ENCODE measurements at places on chromosomes 5 and 9.
A peak's percentile ranks its signal among the peaks of the same experiment; 100 is the strongest.

DNA sequence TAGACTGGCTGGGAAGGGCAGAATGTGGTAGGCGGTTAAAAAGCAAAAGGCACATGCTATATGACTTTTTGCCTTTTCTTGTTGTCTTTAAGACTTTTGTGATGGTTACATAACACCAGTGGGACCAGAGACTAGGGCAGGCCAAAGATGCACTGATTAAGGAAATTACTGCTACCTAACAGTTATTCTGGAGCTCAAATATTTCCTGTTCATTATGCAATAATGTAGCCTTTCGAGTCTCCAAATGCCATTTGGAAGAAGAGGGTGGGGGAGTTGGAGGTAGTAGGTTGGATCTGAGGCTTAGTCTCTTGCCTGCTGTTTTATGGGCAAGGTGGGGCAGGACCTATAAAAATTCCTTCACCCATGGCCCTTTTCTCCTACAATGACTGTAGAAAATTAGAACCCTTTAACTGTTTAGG lies 51.7 kb downstream of the SH3GL2 start:
- peak; percentile 39 for DNase-seq

DNA sequence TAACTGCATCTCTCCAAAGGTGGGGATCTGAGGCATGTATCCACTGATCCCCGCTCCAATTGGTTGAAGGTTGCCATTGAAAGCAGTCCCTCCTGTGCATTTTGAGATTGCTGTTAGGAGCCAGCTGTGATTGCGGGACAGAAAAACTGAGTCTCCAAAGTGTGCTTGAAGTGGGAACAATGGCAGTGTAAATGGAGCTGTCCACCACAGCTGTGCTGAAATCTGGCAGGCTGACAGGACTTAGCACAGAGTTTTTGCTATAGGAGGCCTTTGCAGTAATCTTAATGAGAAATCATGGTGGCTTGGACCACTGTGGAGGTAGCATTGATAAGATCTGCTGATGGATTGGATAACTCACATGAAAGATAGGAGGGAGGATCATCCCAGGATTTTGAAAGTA lies 3.3 kb downstream of the RNF20 start:
- no peak for DNase-seq

DNA sequence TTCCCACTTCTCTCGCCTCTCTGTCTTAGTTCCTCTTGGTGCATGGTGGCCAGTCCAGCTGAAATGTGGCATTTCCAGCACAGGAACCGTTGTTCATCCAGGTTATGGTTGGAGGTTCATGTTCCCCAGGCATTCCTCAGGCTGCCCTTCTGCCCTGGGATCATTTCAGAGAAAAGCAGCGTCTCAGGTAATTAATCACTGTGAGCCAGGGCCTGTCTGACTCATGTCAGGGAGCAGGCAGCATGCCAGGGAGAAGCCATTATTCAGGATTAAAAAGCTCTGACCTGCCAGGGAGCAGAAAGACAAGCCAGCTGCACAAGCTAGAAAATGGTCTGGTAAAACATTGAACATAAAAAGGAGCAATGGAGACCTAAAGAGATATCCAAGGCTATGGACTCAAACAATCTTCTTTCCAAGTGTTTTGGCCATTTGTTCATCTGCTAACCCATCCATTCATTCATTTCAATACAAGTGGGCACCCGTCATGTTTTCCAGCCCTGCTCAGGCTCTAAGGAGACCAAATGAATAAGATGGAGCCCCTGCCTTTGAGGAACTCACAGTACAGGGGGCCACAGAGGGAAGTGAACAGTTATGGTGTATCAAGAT lies 241.4 kb downstream of the DRD1 start:
- no peak for DNase-seq

DNA sequence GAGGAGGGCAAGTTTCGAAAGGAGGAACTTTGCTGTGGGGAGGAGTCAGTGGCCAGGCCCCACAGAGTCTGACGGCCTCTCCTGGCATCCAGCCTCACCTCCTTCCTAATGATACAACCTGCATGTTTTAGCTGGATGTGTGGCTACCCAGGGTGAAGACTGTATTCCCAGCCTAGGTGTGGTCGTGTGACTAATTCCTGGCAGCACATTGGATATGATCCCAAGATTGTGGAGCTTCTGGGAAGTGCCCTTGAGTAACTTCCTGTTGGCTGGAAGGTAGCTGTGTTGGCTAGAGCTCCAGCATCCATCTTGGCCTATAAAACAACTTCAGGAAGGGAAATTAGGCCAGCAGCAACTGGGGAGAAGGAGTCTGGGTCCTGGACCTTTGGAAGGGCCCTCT lies 19.0 kb upstream of the LPCAT1 start:
- no peak for DNase-seq

DNA sequence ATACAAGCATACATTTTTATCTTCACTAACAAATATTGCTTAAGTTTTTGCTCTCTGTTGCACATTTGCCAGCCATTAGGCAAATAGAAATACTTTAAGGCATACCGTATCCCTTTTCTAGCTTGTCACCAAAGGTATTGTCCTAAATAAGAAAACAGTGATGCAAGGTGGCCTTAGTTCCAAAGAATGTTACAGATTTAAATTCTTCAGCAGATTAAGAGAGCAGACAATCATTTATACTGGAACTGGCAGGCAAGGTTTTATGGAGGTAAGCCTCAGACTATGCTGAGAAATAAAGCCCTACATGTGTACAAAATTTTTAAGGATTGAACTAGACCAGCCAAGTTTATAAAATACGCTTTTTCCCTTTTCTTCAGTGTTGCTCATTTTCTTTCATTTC lies 247.8 kb downstream of the IZUMO3 start:
- DNase-seq: no peak

DNA sequence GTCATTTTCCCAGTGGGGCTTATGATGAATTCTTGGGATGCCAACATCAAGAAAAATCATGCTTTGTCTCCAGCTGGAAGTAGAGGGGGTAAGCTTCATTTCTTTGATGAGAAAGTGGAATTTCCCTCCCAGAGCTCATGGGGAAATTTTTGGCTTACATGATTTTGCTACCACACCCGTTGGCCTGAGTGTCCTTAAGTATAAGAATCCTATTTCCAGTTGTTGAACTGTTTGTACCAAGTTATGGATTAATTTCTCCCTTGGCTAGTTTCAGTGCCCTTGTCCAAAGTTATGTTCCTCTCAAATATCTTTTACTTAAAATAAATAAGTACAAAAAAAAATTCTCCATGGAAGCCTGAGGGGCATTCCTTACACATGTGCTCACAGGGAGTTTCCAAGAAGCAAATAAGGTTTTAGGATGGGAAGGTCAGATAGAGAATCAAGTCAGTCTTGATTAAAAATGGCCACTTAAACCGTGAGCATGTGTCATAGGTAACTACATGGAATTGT lies 82.3 kb downstream of the PTCD2 start:
- no peak for DNase-seq

DNA sequence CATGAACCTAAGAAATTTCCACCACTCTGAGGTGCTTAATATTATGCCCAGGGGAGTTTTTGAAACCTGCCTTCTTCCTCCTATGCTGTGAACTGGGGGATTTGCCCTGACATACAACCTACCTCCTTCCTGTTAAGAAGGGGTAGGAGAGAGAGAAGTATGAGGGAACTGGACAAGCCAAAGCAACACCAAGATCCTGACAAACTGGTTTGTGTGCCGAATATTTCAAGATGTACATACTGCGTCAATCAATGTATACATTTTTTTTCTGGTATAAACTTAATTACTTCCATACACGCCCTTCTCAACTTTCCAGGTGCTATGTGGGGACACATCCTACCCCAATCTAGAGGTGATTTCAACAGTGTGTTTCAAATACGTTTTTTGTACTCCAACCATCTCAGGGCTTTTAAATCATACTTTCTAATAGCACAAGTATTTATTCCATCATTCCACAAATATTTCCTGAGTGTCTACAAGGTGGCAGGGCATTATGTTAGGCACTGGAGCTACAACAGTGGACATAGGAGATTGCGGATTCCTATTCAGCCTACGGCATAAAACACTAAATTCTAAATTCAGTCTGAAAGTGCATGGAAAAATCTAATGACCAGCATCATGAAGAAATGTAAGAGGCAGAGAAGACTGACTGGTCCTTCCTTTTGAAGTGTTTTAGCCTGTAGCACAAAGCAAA lies 70.1 kb upstream of the IFNK start:
- no peak for DNase-seq

GRCh38 chr5:43926923-43927322 lies 323.9 kb downstream of the NNT start:
- no peak for DNase-seq

GRCh38 chr5:33867241-33867640 lies 24.5 kb downstream of the ADAMTS12 start:
- no peak for DNase-seq

GRCh38 chr9:87793292-87793691 lies 67.4 kb downstream of the CTSL start:
- no peak for DNase-seq

DNA sequence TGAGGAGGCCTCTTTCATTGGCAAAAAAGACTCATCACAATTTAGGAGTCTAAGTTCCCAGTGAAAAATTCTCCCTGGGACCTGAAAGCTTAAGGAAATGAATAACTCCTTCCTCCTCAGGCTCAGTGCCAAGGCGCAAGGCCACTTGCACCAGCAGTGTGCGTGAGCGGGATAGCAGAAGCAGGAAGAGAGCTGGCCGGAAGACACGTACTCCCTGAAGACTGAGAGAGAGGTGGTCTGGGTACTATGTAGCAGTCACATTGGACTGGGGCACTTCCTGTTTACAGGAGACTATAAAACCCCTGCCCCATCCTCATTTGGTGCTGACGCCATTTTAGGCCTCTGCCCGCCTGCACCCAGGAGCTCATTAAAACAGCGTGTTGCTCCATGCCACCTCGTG lies 66.3 kb upstream of the IL33 start:
- DNase-seq: no peak

DNA sequence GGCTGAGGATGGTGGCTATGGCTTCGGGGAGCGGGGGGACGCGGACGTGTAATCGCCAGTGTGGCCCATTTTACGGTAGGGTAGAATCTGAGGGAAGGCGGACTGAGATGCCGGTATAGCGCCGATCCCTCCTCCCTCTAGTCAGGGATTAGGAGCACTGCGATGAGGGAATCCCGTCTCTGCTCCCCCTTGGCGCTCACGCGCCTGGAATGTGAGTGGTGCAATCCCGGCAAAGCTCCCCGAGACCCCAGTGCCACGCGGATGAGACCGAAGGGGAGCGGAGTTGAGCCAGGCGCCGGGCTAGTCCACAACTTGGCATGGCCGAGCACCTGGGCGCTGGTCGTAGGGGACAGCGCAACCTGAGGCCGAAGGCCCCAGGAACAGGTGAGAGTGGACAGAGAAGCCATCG lies 2.2 kb downstream of the NPR3 start:
- DNase-seq: no peak

DNA sequence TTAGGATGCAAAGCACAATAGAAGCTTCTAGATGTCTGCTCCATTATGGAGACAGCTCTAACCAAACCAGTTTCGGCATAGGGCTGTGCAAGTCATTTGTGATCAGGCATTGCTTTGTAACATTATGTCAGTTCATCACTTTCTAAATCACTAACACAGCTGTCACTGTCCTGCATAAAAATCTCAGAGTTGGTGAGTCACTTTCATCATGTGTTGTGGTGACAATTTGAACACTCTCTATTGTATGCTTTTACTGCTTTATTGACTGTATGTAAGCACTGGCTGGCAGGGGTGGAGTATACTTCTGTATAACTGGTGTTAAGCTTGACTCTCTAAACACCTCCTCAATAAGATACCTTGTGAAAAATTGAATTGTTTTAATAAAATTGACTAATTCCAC lies 77.9 kb downstream of the SLCO4C1 start:
- DNase-seq: no peak

GRCh38 chr5:143135832-143136551 lies 267.5 kb downstream of the NR3C1 start:
- no peak for DNase-seq

GRCh38 chr9:34001298-34001697 lies 47.4 kb downstream of the UBAP2 start:
- no peak for DNase-seq

GRCh38 chr9:109817846-109818472 lies 38.0 kb downstream of the PALM2AKAP2 start:
- DNase-seq: peak; percentile 96

GRCh38 chr5:2193542-2194235 lies 311.0 kb upstream of the IRX4 start:
- no peak for DNase-seq

DNA sequence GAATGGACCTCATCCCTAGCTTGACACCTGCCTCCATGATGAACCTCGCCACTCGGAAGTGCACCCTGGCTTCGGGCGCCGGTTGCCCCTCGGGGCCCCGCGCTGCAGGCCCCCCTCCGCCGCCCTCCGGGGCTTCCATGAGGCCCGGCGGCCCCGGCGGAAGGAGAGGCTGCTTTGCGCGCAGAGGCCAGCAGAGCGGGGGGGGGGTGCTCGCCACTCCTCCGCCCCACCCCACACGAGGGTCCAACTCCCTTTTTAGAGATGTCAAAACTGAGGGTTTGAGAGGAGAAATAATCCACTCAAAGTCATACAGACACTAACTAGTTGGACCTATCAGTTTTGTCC lies 7.9 kb downstream of the DUSP1 start:
- DNase-seq: no peak

DNA sequence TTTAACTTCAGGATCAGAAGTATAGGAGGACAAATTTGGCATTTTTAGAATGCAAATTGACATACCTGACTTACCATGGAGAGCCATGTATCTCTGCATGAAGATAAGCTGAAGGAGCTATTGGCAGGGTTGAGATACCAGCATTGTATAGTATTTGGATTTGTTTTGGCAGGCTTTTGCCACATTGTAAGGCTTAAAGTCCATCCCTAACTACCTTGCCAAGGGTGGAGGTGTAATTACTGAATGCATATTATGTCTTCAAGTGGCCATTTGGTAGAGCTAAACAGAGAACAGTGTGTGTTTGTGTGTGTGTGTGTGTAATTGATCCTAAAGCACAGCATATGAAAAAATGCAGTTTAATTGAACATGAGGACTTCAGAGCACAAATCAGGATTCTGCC lies 324.7 kb downstream of the FAM170A start:
- no peak for DNase-seq

DNA sequence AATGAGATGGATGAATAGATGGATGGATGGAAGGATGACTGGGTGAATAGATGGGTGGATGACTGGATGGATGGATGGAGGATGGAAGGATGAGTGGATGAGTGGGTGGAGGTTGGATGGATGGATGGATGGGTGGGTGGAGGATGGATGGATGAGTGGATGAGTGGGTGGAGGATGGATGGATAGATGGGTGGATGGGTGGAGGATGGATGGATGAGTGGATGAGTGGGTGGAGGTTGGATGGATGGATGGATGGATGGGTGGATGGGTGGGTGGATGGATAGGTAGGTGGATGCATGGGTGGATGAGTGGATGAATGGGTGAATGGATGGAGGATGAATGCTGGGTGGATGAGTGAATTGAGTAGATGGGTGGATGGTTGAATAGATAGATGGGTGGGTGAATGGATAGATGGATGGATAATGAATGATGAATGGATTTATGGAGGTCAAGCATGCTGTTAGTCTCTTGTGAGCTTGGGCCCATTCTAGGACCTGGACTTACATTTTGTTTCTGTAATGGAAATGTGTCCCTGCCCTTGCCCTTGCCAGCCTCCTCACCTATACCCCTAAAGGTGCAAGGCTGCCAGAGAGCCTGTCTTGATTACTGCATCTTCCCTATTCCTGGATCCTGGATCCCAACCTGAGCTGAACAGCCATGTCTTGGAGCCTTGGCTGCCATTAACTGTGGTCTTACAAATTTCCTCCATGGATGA lies 159.7 kb upstream of the NFIL3 start:
- DNase-seq: no peak

GRCh38 chr5:133944263-133945185 lies 23.9 kb downstream of the C5orf15 start:
- DNase-seq: no peak

Measured in SK-N-MC (cell line).